ENCODE measurements at places on chromosomes 12 and 14.
A peak's percentile ranks its signal among the peaks of the same experiment; 100 is the strongest.

GRCh38 chr14:86944434-86944833 is 1048.5 kb downstream of the GALC start:
- no peak for DNase-seq

GRCh38 chr14:29805415-29806123 is 122.1 kb downstream of the PRKD1 start:
- no peak for DNase-seq

GRCh38 chr12:56682323-56682722 is 5.8 kb downstream of the PTGES3 start:
- DNase-seq = no peak

DNA sequence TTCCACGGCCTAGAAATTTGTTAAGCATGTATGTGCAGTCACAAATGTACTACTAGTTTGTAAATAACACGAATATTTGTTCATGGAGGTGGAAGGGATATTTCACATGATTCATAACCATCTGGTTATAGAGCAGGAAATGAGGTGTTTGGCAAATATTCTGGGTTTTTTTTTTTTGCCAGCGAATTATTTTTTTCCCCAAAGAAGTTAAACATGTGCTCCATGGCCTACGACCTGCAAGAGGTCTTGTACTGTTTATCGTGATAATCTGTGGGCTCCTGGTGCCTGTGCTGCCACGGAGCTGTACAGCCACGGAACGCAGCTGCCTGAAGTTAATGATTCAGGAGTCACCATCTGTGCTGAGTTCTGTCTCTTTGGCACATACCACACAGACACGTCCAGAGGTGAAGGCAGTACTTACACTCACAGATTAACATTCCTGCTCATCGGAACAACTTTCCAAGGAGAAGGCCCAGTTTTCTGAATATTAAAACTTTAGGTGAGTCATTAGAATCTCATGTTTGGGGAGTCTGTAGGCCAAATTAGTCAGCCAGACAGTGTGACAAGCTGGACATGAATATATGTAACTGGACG is 156.3 kb downstream of the TMX1 start:
- DNase-seq = no peak

GRCh38 chr12:39671898-39672875 is 52.6 kb upstream of the ABCD2 start:
- no peak for DNase-seq

GRCh38 chr12:2183556-2184541 is 131.1 kb downstream of the CACNA1C start:
- DNase-seq = no peak

- DNase-seq = no peak
Observed at GRCh38 chr12:123367511-123367910, 2.9 kb upstream of the SBNO1 start.

DNA sequence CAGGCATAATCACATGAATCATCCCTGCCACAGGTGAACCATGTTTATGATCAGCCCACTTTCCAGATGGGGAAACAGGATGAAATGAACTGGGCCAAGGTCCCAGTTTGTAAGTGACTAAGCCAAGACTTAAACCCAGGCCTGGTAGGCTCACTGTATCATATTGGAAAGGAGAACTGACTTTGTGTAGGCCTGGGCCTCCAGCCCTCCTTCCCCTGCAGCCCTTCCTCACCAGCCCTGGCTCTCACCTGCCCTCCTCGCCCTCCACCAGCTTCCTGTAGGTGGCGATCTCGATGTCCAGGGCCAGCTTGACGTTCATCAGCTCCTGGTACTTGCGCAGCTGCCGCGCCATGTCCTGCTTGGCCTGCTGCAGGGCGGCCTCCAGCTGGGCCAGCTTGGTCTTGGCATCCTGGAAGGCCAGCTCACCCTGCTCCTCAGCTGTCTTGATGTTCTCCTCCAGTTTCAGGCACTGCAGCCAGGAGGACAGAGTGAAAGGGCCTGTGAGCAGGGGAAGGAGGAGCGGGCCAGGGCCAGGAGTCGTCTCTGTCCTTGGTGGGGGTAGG is 19.8 kb downstream of the KRT80 start:
- no peak for DNase-seq

GRCh38 chr12:64673490-64674169 is 63.3 kb downstream of the RASSF3 start:
- DNase-seq = no peak

- no peak for DNase-seq
Observed at GRCh38 chr14:103578401-103579075, 15.8 kb downstream of the COA8 start.

DNA sequence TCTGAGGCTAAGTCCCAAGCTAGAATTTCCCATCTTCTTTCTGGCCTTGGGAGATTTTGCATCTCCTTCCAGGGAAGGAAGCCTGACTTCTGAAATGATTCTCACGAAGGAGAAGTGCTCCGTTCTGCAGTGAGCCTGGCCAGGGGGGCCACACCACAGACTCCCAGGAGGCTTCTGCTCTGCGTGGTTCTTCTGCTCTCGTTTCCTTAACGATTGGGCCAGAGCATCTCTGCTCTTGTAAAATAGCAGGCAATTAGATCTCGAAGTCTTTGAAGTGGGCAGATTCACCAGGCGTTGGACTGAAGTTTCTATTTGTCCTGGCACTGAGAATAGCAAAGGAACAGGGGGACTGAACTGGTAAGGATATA is 6.7 kb upstream of the BATF start:
- DNase-seq = no peak

DNA sequence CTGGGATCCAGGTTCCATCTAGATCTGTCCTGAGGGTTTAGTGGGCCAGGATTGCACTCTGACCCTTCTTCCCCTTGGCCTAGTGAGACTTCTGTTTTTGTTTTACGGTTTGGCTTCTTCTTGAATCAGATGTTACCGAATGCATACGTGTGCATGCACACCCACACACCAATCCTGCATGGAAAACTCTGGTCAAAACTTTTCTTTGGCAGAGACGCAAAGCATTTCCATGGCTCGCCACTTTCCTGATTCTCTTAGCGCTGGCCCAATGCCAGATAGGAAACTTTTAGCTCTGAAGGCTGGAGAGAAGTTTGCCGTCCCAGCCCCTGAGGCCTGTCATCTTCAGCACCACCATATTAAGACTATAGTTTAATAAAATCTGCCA is 67.4 kb upstream of the ACTN1 start:
- DNase-seq = no peak

GRCh38 chr12:19196959-19197630 is 67.6 kb downstream of the PLEKHA5 start:
- no peak for DNase-seq

DNA sequence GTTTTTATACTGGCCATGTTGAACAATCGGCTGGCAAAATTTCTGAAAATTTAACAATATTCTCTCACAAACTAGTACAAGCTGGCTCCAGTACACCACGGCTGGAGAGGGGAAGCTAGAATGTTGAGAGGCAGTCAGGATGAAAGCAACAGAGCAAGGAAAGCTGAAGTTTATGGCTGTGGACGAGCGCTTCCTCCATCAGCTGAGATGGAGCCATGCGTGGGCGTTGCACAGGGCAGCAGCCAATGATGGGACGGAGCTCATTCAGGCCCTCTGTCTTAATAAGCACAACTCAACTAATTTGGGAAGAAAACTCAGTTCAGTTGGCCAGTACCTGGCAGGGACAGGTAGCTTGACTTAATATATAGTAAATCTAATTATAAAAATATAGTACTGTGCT is 14.1 kb upstream of the DCP1B start:
- no peak for DNase-seq

DNA sequence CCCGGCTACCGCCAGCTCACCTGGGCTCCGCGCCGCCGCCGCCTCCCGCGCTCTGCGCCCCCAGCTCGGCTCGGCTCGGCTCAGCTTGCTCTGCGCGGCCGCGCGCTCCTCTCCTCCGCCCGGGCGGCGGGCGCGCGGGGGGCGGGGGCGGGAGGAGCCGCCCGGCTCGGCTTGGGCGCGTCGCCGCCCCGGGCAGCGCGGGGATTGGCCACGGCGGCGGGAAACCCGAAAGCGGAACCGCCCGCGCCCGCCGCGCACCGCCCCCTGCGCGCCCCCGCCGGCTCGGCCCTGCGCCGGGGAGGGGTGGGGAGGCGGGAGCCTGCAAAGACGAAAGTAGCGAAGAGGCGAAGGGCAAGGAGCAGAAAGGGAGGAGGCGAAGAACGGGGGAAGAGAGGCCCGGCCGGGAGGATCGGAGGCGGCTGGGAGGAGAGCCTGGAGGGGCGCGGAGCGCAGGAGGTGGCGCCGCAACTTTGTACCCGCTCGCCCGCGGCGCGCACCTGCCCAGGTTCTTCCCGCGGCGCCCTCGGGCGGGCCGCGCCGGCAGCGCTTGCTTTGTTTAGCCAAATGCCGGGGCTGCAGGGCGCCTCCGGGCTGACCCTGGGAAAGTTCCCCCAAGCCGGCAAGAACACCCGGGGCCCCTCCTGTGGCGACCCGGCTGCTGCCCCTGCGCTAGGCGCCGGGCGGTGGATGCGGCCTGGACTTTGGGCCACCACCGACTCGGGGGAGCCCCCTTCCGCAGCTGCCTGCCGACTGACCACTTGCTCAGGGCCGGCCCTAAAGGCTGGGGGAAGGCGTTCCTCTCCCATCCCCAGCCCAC is at the start of gene CAMKK2:
Gene CAMKK2 (minus strand): TSS at position 92 of the 817 bp plus-strand sequence. CDS start 22,183 bp downstream, outside the sequence.
- peak; percentile 88 for DNase-seq

- DNase-seq = no peak
Observed at GRCh38 chr12:52228366-52228765, 4.7 kb upstream of the KRT7 start.

DNA sequence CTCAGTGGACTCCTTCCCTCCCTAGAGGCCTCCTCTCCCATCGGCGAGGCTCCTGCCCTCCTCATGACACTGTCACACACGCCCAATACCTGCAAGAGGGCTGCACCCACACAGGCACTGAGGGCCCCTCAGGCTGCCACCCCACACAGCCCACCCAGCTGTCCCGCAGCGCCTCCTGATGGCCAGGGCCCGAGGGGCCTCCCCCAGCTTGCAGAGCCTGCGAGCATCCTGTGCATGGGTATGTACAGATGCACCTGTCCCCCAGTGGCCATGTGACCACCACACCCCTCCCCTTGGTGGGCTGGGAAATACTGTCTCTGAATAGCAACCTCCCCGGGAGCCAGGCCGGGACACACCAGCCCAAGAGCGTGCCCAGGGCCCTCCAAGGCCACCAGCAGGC is 19.0 kb upstream of the NUDT14 start:
- DNase-seq = no peak

GRCh38 chr12:65881965-65882413 is 57.7 kb downstream of the HMGA2 start:
- DNase-seq = no peak

GRCh38 chr14:54646626-54647025 is 79.7 kb downstream of the SAMD4A start:
- no peak for DNase-seq

- DNase-seq = no peak
Observed at GRCh38 chr12:48967991-48968390, 3.5 kb downstream of the WNT10B start.

DNA sequence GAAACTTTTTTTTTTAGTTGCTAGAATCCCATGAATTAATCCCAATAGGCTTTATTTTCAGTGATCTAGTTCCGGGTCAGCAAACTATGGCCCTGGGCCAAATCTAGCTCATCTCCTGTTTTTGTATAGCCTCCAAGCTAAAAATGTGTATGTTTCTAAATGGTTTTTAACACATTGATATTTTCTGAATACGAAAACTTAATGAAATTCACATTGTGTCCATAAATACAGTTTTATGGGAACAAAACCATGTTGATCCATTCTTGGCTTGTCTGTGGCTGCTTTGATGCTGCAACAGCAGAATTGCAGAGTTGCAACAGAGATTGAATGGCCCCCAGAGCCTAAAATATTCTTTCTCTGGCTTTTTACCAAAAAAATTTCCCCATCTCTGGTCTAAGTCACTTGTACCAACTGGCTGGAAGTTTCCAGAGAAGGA is 47.5 kb downstream of the ZNF664 start:
- DNase-seq = no peak

- no peak for DNase-seq
Observed at GRCh38 chr12:2312175-2312574, 259.4 kb downstream of the CACNA1C start.

DNA sequence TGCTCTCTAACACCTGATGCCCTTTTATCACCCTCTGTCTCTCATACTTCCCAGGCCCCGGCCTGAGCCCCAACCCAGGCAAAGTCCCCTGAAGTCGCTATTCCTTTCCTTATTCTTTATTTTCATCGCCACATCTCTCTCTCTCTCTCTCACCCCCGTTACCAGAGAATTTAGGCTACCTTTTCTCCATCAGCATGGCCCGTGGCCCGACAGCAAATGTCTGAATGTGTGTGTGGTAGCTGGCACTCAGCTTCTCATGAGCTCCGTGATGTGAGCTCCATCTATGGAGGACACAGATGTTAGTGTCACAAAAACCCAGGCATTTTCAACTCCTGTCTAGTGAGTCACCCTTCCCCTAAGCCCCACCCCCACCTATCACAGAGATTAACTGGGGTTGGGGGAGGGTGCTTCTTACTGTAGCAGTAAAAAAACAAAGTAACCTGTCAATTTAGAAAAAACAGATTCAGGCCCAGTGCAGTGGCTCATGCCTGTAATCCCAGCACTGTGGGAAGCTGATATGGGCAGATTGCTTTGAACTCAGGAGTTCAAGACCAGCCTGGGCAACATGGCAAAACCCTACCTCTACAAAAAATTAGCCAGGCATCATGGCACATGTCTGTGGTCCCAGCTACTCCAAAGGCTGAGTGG is 53.8 kb downstream of the VCPKMT start:
- no peak for DNase-seq

- no peak for DNase-seq
Observed at GRCh38 chr12:114480337-114481199, 74.6 kb upstream of the TBX5 start.

- no peak for DNase-seq
Observed at GRCh38 chr12:8841778-8842177, 19.4 kb downstream of the A2ML1 start.

- no peak for DNase-seq
Observed at GRCh38 chr12:18752280-18752920, 14.5 kb downstream of the CAPZA3 start.

DNA sequence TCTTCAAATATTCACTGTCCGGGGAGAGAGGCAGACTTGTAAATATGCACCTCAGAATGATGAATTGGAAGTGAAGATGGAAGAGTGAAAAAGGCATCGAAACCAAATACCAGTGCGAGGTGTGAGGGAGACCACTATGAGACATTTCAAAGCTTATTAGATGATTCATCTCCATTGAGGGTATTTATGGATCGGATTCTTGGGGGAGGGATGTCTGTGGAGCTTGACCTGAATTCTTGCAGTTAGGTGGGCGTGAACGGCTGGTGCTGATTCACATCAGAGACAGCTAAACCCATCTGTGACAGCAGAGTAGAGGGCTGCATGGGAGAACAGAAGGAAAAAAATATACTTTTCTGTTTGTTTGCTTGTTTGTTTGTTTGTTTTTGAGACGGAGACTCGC is 677.2 kb downstream of the AACS start:
- no peak for DNase-seq

DNA sequence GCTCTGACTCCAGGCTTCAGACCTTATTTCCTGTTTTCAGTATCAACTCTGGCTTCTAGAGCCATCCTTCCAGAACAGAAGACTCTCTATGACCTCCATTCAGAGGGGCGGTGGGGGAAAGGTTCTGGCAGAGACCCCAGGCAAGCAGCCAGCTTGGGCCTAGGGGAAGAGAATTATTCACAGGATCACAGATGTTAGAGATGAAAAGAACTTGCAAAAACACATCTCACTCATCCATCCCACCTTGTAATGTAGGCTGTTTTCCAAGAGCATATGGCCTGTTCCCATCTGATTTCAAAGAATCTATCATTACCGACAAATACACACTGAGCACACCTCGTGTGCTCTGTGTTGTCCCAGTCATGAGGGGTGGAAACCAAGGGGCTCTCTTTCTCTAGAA is 131.9 kb downstream of the GRIN2B start:
- no peak for DNase-seq

All from NCI-H1105 (cell line).